Naive thymus-derived CD4-positive, alpha-beta T cell (primary cell): ENCODE measurements at places on chromosomes 3 and 15.

DNA sequence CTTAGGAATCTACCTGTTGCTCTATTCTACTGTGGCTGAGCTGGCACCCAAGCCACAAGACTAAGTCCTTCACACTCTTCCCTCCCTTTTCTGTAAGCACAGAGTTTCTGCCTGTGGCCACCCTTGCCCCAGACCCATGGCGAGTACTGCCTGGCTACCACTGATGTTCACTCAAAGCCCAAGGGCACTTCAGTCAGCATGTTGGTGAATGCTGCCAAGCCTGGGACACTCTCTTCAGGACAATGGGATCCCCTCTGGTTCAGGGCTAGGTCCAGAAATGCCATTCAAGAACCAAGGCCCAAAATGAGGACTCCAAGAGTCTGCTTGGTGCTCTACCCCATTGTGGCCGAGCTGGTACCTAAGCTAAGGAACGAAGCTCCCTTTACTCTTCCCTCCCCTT, 184.2 kb downstream of the FGF12 start:
- DNase-seq, result no peak

DNA sequence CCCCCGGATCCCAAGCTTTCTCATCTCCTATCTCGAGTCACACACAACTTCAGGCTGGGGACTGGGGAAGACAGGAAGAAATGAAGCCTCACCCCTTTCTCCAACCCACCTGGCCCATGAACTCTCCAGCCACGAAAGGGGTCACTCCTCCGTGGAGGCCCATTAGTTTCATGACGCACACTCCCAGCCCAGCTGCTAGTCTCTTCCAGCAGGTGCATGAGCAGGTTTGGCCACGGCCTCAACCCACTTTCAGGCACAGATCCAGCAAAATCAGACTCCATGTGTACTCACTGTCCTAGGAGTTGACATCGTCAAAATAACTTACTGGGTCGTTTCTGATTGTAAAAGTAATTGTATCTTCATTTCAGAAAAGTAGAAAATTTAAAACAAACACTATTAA, 76.6 kb downstream of the C3orf70 start:
- DNase-seq, result no peak

DNA sequence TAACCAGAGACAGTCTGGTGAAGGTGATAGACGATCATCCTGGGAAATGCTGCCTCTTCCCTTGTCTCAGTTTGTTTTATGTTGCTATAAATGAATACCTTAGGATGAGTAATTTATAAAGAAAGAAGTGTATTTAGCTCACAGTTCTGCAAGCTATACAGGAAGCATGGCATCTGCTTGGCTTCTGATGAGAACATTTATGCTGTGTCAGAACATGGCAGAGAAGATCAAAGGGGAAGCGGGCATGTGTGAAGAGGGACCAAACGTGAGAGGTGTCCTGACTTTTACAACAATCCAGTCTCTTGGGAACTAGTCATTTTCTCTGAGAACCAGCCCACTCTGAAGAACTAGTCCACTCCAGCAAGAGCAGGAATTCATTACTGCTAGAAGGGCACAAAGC, 9.6 kb downstream of the CMC1 start:
- no peak for DNase-seq

DNA sequence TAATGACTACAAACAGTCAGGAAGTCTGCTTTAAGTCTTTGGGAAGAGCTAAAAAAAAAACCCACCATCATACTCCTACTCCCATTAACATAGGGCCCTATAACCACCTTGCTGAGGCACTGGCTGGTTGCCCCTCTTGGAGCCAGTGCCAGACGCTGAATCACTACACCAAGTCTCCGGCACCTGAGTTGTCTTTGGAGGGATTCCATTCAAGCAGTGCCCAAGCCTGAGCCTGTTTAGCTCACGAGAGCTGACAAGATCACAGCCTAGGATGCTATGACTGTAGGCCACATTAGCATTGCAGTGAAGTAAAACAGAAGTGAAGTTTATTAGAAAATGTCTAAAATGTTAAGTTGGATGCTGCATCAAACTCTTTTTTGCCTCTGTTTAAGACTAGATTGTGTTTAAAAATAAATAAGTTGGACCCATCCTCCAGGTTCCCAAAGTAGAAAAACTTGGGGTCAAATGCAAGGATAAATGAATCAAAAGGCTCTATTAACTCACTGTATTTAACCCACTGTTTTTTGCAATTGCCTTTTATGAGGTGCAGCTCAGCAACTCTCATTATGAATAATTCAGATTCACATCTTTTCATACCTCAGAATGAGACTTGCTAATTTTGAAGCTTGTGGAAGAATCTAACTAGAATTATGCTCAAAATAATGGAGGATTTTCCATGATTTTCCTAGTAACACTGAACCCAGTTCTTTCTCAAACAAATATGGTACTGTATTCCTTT, 461.9 kb downstream of the FOXP1 start:
- no peak for DNase-seq

DNA sequence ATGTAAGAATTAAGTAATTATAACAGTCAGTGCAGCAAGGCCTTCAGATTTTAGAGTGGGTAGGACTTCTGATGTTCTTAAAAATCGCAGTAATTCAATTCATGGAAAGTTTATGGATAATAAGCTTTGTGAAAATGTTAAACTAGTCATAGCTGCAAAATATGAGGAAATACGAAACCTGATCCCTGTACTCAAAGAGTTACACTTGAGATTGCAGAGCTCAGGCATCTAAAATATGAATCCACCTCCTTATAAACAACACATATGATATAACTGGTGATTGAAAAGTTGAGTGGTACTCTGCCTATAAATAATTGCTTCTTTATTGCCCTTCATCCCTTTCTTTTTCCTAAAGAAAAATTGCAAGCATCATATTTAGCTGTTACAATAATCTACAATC, 473.3 kb downstream of the OTOL1 start:
- DNase-seq, result no peak

- DNase-seq, result no peak
These were observed 48.9 kb downstream of the CD200R1 start for GRCh38 chr3:112925969-112926368.

DNA sequence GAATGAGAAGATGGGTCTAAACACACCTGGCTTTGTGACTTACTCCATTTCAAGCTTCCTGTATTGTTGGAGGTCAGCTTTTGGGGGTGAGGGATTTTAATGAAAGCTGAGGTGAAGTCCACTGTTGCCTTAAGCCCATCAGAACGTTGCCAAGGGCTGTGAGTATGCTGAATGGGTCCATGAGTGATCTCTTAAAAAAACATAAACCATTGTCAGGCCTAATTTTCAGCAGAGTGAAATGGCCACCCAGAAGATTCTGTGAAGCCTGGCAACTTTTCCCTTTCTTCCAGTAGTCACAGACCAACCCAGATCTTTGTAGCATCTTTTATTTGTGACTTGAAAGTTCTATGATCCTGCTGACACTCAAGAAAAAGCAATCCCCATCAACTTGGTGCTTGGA, 87.0 kb downstream of the SMAD3 start:
- no peak for DNase-seq

GRCh38 chr15:56613811-56614210, 119.5 kb downstream of the ZNF280D start:
- no peak for DNase-seq

- no peak for DNase-seq
These were observed 717.2 kb upstream of the UBE2E2 start for GRCh38 chr3:22485954-22486353.

- DNase-seq, result no peak
These were observed 40.5 kb downstream of the TRAT1 start for GRCh38 chr3:108862865-108863798.

- DNase-seq, result no peak
These were observed 37.0 kb upstream of the CASR start for GRCh38 chr3:122146466-122146865.

- DNase-seq, result no peak
These were observed 313.2 kb upstream of the MME start for GRCh38 chr3:154766765-154767503.

DNA sequence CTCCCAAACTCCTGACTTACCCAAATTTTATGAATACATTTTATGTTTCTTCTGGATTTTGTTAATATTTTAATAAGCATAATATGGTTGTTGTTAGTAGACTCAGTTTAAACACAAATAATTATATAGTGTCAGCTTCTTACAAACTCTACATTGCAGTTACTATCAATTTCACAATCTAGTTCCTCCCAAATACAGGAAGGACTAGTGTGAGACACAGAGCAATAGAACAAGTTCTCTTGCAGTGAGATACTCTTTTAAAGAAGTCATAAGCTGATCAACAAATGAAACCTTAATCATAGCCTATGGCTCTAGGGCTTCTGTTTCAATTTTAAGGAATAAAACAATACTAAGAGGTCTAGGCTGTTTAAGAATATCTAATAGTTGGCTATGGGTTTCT, 86.1 kb downstream of the SAMMSON start:
- no peak for DNase-seq

DNA sequence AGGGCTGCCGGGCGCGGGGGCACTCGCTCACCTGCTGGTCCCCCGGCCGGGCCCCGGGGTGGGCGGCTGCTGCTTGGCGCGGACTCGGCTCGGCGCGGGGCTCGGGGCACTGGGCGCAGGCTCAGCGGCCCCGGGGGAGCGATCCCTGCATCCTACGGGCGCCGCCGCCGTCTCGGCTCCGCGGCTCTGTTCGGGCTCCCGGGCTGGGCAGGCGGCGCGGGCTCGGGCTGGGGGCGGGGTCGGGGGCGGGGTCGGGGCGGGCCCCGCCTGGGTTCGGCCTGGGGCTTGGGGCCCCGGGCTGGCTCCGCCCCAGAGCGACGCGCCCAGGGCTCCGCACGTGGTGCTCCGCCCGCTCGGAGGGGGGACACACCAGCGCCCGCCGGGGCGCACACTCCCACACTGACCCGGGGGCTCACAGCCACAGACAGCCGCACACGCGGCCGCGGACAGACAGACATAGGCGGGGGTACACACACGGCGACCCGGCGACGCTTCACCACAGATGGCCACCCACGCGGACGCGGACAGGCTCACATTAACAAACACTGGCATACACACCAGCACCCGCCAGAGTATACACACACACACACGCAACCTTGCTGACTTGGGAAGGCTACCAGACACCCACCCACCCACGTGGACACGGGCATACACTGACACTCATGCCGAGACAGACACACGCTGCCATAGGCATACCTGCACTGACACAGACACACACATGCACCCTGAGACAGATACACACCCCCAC, at the start of gene SCN5A:
Gene SCN5A (minus strand): TSS at position 188 of the 748 bp plus-strand sequence. CDS start 16,380 bp downstream, outside the sequence.
- peak; percentile 40 for DNase-seq

GRCh38 chr3:117700573-117701360, 991.2 kb downstream of the TUSC7 start:
- no peak for DNase-seq

- no peak for DNase-seq
These were observed 7.7 kb downstream of the SNX4 start for GRCh38 chr3:125512135-125512920.

DNA sequence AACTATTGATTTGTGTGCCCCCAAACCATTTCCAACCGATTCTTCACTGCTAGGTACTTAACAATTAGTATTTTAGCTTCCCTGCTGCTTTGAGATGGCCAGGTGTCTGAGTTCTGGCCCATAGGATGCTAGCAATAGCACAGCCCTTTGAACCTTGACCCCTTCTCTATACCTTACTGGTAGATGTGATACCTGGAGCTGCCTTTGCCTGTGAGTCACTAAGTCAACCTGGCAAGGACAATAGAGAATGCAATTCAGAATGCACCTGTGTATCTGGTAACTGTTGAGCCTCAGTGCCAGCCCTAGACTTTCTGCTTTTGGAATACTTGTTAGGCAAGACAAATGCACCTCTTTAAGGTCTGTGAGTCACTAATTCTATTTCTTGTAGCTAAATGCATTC, 467.4 kb downstream of the GRM7 start:
- DNase-seq, result no peak

DNA sequence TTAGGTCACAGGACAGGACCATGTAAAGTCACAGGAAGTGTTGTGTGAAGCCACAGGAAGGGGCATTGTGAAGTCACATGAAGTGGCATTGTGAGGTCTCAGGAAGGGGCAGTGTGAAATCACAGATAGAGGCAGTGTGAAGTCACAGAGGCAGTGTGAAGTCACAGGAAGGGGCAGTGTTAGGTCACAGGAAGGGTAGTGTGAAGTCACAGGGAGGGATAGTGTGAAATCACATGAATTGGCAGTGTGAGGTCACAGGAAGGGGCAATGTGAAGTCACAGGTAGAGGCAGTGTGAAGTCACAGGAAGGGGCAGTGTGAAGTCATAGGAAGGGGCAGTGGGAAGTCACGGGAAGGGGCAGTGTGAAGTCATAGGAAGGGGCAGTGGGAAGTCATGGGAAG, 37.9 kb downstream of the GASK1A start:
- no peak for DNase-seq

DNA sequence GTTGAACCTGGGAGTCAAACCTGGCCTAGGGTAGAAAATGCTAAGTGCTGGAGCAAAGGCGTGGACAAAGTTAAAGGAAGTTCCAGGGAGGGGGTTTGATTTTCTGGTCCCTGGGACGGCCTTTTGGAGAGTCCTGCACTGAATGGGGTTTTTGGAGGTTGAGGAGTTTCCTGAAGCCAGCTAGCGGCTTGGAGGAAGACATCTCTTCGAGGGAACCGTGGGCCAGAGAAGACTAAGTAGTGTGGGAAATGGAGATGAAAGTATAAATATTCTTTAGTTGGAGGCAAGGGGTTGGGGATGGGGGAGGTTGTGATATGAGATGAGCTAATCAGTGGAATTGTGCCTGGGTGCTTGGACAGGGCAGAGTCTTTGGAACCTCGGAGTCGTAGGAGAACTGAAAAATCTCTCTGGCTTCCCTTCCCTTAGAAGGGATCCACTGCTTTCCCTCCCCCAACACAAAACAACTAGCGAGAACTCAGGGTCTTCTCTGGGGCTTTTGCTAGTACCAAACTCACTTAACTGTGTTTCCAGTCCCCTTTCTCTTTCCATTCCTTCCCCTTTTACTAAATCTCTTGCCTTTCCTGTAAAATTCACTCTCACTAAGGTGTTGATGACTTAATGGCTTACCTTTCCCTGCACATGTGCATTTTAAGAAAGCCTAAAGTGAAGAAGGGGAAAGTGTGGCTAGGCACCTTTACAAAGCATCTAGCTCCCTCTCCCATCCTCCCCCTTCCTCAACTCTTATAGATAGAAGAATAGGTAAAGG, 1.0 kb downstream of the LPP start:
- DNase-seq, result no peak

DNA sequence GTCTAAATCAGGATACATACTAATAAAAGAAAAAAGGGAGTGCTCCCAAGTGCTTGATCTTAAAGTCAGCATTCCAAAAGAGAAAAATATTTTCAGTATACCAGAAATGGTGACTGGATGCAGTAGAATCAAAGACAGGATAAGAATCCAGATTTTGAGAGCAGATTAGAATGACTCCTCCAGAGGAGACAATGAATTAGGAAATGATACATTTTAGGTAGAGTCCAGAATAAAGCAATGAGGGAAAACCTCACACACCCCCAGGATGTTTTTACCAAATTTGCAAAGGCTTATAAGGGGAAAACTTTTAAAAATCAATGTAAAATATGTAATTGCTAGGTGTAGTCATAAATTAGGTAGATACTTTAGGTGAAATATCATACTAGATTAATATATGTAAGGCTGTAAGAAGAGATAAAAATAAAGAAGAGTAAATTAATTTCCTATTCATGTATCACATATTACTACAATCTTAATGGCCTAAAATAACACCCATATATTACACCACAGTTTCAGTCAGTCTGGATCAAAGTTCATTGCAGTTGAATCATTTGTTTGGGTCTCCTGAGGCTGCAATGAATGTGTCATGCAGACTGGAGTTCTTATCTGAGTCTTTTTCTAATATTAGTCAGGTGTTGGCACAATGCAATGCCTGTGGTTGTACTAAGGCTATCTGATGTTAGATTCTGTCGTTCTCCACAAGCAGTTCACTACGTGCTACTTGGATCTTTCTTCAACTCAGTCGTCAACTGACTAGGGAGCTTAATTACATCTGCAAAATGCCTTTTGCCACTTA, 547.8 kb upstream of the EPHA6 start:
- no peak for DNase-seq

- DNase-seq, result no peak
These were observed 19.7 kb downstream of the TM4SF4 start for GRCh38 chr3:149494022-149494758.
